ENCODE measurements at places on chromosomes 2 and 18.

- DNase-seq = no peak
Measured at GRCh38 chr2:121279476-121280220, 5.4 kb downstream of the TFCP2L1 start.

GRCh38 chr2:113390124-113390849, 47.2 kb upstream of the ZNG1B start:
- no peak for DNase-seq

- DNase-seq = no peak
Measured at GRCh38 chr2:221850076-221850475, 278.0 kb upstream of the EPHA4 start.

- DNase-seq = no peak
Measured at GRCh38 chr2:177629357-177630024, 236.9 kb downstream of the AGPS start.

DNA sequence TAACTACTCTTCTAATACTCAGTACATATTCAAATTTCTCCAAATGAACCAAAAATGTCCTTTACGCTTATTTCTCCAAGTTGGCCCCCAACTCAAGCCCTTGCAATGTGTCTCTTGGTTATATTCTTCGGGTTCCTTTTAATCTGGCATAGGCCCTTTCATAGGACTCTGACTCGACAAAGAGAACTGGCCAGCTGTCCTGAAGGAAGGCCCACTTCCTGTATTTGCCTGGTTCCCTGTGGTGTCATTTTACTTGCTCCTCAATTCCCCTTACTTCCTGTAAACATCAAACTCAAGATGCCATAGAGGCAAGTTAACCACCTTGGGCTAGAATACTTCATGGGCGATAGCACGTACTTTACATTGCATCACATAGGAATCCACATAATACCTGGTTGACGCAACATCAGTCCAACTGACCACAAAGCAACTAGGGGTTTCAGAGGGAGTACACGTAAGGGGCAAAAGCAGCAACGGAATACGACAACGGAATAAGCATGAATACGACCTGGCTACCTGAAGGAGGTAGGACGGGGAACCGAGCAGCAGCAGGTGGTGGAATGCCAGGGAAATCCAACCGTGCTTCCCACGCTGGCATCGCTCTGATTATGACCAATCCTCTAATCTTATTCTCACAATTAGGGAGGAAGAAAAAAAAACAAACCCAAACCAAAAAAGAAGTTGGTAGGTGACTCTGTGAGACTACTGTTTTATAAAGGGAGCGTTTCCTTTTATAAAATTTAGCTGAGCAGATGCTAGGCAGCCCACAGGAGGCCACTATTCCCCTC, 823 bp upstream of the GORASP2 start:
- no peak for DNase-seq

DNA sequence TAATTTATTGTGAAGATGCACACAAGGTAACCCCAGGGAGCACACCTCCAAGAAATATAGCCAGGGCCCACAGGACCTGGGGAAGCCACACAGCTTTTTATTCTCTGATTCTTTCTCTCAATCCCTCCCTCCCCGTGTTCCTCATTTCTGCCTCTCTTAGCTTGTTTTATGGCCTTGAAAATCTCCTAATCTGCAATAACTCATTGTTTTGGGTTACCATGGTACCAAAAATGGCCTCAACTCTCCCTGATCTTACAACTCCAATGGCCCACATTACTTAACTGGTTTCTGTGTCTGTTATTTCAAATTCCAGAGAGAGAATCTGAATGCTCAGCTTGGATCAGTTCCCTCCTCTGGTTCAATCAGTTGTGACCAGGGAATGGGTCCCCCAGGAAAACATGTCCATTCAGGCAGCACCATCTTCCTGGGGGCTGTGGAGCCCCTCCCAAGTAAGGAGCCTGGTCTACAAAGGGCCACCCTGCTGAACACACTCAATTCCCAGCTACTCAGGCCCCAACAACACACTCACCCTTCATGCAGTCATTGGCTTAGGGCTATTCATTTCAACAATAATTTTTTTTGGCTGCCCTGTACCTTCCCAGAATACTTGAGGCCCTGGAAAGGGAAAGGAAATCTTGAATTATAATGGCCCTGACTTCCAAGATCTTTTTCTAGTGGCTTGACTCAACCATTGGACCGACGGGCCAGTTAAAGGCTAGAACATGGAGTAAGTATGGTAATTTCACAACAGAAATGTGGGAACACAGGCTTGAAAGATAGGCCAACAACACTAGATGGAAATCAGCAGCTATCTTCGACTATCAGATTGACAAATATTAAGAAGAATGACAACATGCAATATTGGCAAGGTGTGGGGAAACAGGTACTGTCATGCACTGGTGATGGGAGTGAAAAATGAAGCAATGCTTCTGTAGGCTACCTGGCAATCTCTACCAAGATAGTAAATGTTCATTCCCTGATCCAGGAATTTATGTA, 41.6 kb upstream of the ST3GAL5 start:
- DNase-seq = no peak

- DNase-seq = no peak
Measured at GRCh38 chr18:47168913-47169312, 7.3 kb downstream of the IER3IP1 start.

DNA sequence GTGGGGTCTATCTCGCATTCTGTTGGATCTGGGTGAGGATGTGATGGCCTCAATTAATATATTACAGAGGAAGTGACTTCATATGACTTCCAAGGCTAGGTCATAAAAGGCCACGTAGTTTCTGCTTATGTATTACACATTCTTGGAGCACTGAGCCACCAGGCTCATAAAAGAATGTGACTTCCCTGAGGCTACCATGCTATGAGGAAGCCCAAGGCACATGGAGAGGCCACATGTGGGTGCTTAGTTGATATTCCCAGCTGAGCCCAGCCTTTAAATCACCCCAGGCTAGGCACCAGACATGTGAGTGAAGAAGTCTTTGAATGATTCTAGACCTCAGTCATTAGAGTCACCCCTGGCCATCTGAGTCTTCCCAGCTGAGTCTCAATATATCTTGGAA, 13.3 kb upstream of the REEP1 start:
- no peak for DNase-seq

GRCh38 chr2:207975921-207976320, 49.4 kb downstream of the PLEKHM3 start:
- no peak for DNase-seq

GRCh38 chr2:85605406-85606115, 3.1 kb upstream of the TMEM150A start:
- no peak for DNase-seq

GRCh38 chr2:127576433-127577207, 41.1 kb downstream of the MYO7B start:
- no peak for DNase-seq

DNA sequence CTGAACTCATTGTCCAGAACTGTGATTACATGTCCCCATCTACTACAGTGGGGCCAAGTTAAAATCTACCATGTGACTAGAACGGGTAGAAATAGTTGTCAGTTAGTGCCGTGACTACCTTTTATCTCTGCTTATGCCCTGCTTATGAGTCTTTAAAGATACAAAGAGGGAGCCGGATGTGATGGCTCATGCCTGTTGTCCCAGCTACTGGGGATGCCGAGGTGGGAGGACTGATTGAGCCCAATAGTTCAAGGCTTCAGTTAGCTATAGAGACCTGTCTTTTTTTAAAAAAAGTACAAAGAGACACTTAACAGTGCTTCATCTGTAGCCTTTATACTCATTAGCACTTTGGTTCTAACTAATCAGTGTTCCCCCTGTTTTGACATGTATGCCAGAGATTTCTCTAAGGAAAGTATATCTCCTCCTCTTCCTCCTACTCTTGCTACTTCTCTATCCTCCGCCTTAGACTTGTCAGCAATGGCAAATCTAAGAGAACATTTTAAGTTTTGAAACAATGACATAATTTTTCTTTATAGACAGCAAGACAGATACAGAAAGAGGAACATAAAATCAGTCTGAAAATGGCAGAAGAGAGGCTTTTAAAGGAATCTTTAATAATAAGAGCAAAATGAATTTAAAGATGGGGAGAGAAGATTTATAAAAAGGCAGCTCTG, 45.0 kb downstream of the NBEAL1 start:
- no peak for DNase-seq

GRCh38 chr18:55588111-55588869, at the start of gene TCF4:
Gene TCF4, minus strand, starts transcription at chr18:55588192. Its CDS starts 1,076 bp downstream, at chr18:55587116.
- peak; percentile 39 for DNase-seq

DNA sequence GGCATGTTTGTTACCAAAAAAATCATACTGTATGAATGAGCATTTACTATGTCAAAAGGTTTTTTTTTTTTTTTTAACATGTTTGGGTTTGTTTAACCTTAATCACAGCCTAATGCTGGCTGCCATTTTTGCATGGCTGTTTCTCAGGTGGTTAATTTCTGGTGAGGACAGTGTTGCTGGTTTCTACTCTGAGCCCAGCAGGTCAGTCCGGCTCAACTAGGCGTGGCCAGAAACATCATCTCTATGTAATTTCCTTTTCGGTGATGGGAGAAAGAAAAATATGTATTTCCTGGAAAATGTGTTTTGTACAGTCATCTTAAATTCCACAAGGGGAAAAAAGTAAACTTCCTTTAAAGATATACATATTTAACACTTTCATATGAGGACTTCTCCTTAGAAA, 24.9 kb upstream of the BZW1 start:
- DNase-seq = no peak

DNA sequence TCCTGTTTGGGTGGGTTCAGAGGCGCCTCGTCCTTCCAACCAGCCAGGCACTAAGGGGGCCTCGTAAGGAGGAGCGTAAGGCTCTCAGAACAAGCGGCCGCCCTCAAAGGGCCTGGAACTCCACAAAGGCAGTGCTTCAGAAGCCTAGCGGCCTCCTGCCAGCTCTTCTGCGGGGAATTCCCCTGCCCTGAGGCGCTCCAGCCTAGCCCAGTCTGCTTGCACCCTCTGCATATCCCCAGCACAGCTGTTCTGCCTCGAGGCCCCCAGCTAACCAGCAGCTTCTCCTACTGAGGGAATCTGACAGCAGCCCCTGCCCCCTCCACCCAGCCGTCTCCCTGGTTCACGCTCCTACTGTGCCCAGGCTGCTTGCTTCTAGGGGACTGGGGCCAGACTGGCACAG, 265.9 kb downstream of the TFCP2L1 start:
- DNase-seq = no peak

DNA sequence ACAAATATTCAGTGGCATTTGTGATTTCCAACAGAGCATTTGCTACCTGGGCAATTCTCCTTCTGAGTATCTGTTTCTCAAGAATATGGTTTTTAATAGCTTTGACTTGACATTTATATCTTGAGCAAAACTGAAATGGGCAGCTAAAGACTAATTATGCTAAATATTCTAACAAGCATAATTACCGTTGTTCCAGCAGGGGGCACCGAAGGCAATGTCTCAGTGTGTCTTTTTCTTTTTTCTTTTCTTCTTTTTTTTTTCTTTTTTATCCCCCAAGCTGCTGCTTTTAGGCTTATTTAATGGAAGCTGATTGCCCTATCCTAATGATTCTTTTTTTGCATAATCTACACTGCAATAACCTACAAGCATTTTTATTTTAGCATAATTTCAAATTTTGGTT, 138.9 kb upstream of the NABP1 start:
- no peak for DNase-seq

DNA sequence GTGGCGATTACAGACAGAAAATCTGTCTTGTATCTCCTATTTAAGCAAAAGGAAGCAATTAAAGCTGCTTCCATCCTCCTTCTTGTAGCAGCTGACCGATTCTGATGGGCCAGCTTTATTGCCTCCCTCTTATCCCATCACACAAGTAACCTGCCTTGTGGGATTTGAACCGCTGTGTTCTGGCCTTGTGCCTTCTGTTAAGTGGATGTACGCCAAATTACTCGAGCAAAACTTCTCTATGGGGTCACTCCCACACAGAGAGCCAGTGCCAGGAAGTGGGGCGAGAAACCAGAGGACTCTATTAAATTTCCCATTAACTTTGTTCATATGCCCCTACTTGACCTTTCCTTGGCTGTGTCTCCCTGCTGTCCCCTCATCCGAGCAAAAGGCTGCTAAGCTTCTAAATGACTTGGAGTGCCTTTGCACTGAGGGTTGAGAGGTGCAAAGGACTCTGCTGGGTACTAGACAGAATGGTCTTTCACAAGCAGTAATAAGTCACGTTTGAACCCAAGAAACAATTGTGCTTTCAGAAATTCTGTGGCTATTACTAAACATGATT, 672.5 kb downstream of the MBD2 start:
- DNase-seq = no peak

DNA sequence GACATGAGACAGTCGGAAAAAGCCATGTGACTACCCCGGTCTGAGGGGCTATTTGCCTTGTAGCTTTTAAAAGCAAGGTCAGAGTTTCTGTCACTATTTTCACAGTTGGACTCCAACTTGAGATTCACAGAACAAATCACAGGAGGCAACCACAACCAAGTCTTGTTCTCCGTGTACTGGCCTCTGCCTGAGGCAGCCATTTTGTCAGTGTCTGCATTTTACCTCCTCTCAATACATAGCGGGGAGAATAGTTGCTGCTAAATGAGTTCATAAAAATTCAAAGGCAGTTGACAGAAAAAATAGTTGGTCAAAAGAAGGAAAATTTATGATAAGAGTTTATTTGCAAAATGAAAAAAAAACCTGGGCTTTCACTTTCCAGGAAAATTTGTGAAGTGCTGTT, 501.4 kb downstream of the CCDC85A start:
- no peak for DNase-seq

- no peak for DNase-seq
Measured at GRCh38 chr2:17754773-17755425, 961 bp downstream of the GEN1 start.

- DNase-seq = no peak
Measured at GRCh38 chr2:218363736-218364135, 7.1 kb downstream of the CATIP start.

DNA sequence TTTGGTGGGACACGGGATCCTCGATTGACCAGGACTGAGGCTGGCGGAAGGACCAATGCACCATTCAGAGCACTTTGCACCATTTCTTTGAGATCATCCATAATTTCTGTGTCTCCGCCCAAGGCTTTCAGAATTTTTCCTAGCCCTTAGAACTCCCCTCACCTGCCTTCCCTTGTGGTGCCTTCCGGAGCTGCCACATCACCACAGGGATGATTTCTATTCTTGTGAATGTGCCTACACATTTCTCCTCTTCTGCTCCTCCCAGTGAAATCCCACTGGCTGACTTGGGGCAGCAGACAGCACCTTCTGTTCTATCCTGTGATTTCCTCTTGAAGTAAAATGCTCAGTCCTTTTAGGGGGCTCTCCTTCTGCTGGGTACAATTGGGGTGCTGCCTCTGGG, 11.2 kb downstream of the ACOXL start:
- DNase-seq = no peak

DNA sequence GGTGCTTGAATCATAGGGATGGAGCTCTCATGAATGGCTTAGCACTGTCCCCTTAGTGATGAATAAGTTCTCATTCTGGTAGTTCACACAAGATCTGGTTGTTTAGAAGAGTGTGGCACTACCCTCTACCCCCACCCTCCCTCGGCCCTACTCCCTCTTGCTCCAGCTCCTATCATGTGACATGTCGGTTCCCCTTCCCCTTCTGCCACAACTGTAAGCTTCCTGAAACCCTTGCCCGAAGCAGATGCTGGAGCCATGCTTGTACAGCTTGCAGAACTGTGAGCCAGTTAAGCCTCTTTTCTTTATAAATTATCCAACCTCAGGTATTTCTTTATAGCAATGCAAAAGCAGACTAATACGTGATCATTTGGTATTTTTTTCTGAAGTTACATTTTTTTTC, 1012.6 kb downstream of the BCL11A start:
- no peak for DNase-seq

- DNase-seq = no peak
Measured at GRCh38 chr2:18381386-18381785, 179.1 kb downstream of the RDH14 start.

- no peak for DNase-seq
Measured at GRCh38 chr2:84815146-84815545, 65.7 kb downstream of the TRABD2A start.
